Activated effector memory CD4-positive, alpha-beta T cell treated with anti-CD3 and anti-CD28 coated beads, Interleukin-2, amount 50 U/mL, for 16 hours (primary cell): ENCODE measurements at places on chromosomes 3 and 15.

GRCh38 chr3:148974726-148975125 lies 16.6 kb upstream of the GYG1 start:
- no peak for DNase-seq

DNA sequence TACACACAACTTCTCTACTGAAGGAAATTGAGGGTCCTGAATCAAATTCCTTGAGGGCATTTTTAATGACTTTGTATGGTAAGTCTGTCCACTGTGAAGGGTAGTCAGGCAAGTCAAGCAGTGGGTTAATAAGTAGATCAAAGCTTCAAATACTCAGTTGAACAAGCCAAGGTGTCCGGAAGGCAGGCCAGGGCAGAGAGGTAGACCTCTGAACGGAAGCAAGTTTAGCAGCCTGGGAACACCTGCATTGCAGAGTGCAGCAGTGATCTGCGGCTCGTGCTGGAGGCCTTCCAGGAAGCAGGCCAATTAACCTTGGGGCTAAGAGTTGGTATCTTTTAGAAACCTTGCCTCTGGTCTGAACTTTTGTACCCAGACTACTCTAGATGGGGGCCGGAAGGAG lies 143.8 kb downstream of the LRTM1 start:
- DNase-seq = no peak

DNA sequence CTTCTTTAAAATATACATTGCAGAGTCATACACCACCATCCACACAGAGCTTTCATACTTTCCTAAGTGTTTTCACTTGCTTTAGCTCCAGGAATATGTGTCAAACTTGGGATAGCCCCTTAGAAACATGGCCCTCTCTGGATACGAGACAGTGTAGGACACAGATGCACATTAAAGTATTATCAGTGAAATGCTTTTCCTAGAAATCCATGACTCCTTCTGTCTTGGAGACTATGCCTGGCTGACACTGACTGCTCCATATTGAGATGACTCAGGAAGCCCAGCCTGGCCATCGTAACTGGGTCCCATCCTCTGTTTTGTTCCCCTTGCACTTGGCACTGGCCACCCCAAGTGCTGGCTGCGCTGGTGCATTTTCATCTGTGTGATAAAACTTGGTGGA lies 204.8 kb downstream of the PDZRN3 start:
- no peak for DNase-seq

DNA sequence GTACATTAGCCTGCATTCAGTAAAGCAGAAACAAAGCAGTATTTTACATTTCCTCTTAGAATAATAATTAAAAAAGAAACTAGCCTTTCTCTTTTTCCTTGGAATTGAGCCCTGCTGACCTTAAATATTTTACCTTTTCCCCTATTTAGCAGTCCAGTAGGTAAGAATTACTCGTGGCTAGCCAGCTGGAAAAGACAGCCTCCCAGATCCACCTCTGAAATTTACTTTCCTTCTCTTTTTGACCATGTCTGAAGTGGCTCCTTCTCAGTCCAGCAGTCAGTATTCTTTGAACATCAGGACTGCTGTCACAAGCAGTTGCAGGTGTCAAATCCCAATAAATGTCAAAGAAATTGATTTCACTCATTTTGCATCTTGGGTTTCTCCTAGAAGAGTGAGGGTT lies 311.5 kb upstream of the DCBLD2 start:
- DNase-seq = no peak

GRCh38 chr15:52078876-52079700 lies 33.5 kb downstream of the BCL2L10 start:
- DNase-seq = peak; percentile 93
